Thoracic aorta endothelial cell (primary cell): ENCODE measurements at places on chromosomes 7 and 10. TPM values are rescaled to one million over a fixed set of nuclear protein-coding genes. Genes with fewer than 3 reads are reported as not detected.

WDFY4 gene
- total RNA-seq: 4.9 and 5.5 TPM in 2 replicates

GPER1 gene
- 1.5 and 2.0 TPM in 2 replicates for total RNA-seq

NPFFR1 gene
- not detected in 2 replicates for total RNA-seq

DPP6 gene
- not detected in 2 replicates for total RNA-seq

KCNIP2 gene
- 0.79 and 0.80 TPM in 2 replicates for total RNA-seq

LHFPL3 gene
- not detected in 2 replicates for total RNA-seq

GALNT17 gene
- not detected in 2 replicates for total RNA-seq

TEX47 gene
- not detected in 2 replicates for total RNA-seq

TAX1BP1 gene
- total RNA-seq: 82.9 and 87.8 TPM in 2 replicates

CARD11 gene
- 10.1 and 29.8 TPM in 2 replicates for total RNA-seq

HOXA11 gene
- total RNA-seq: 0.93 TPM in 1 of 2 replicates, not detected in the other

DNAJC12 gene
- 0.14 and 0.53 TPM in 2 replicates for total RNA-seq

ACSL5 gene
- 10.6 and 35.9 TPM in 2 replicates for total RNA-seq

LRRC18 gene
- total RNA-seq: not detected in 2 replicates

FFAR4 gene
- not detected in 2 replicates for total RNA-seq

CAMK2B gene
- total RNA-seq: 1.1 and 1.8 TPM in 2 replicates

CYP26A1 gene
- total RNA-seq: 0.40 and 0.72 TPM in 2 replicates

GNA12 gene
- 30.7 and 34.9 TPM in 2 replicates for total RNA-seq

GNAT3 gene
- total RNA-seq: not detected in 2 replicates

CRHR2 gene
- total RNA-seq: not detected in 2 replicates

FBXO24 gene
- 0.14 and 0.27 TPM in 2 replicates for total RNA-seq

PILRB gene
- total RNA-seq: 12.4 and 14.9 TPM in 2 replicates

PAX2 gene
- total RNA-seq: not detected in 2 replicates

UBTD1 gene
- 38.1 and 42.4 TPM in 2 replicates for total RNA-seq

ARHGAP21 gene
- 153 and 170 TPM in 2 replicates for total RNA-seq

FANK1 gene
- 1.2 TPM in 2 replicates for total RNA-seq

TRPV5 gene
- total RNA-seq: not detected in 2 replicates

RASA4B gene
- total RNA-seq: 1.7 and 2.8 TPM in 2 replicates

PON3 gene
- total RNA-seq: 0.93 and 1.9 TPM in 2 replicates

PTPRN2 gene
- total RNA-seq: 0.66 and 1.3 TPM in 2 replicates

CLCN1 gene
- total RNA-seq: not detected in 2 replicates

SGCE gene
- 68.4 and 82.0 TPM in 2 replicates for total RNA-seq

CYREN gene
- total RNA-seq: 22.3 and 23.9 TPM in 2 replicates

PTF1A gene
- total RNA-seq: not detected in 2 replicates

VSTM4 gene
- 0.27 and 1.1 TPM in 2 replicates for total RNA-seq

RELN gene
- total RNA-seq: 2.1 and 5.2 TPM in 2 replicates

CFAP70 gene
- 0.40 and 0.43 TPM in 2 replicates for total RNA-seq

AMPH gene
- total RNA-seq: 0.07 TPM in 1 of 2 replicates, not detected in the other
